ENCODE measurements at places on chromosomes 3 and 15. TPM values are rescaled to one million over a fixed set of nuclear protein-coding genes. Genes with fewer than 3 reads are reported as not detected.

GRCh38 chr3:52155912-52156311 lies 1.7 kb upstream of the POC1A start:
- no peak overlapping the region for H3K4me3 ChIP-seq
- peak overlapping the region; percentile 85 for H3K27ac ChIP-seq
- peak; percentile 15 for DNase-seq
- no peaks in the 10 kb centered on the region for H3K27me3 ChIP-seq
- no peaks in the 10 kb centered on the region for H3K36me3 ChIP-seq

Gene SPATA12
- not detected for polyA plus RNA-seq

Gene HRG
- polyA plus RNA-seq = 0.04 TPM

DNA sequence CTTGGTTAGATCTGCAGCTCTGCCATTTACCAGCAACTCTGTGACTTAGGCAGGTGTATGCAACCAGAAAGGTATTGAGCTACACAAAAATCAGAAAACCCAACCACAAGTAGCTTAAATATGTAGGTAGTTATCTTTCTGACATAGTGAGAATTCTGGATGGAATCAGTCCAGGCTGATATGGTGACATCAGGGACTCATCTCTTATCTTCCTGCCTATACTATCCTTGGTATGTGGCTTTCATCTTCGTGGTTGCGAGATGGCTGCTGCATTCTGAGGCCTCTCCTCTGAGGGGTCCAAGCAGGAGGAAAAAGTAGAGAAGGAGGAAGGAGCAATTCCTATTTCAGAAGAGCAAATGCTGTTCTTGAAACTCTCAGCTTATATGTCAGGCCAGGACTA lies 40.0 kb downstream of the CTDSPL start:
- H3K27ac ChIP-seq = no peak overlapping the region
- H3K27me3 ChIP-seq = no peaks in the 10 kb centered on the region
- peaks cover 82% of the 10 kb centered on the region for H3K4me1 ChIP-seq
- no peaks in the 10 kb centered on the region for H3K36me3 ChIP-seq
- H3K4me3 ChIP-seq = no peak overlapping the region

- no peaks in the 10 kb centered on the region for H3K4me1 ChIP-seq
- no peak for DNase-seq
- no peak overlapping the region for H3K27ac ChIP-seq
- H3K4me3 ChIP-seq = no peak overlapping the region
Observed at GRCh38 chr15:45871121-45871855, 236.5 kb downstream of the SQOR start.

Data from sigmoid colon (tissue), 7 donors.